ENCODE measurements at places on chromosomes 3 and 15. TPM values are rescaled to one million over a fixed set of nuclear protein-coding genes. Genes with fewer than 3 reads are reported as not detected.

The ZCWPW2 gene
- polyA plus RNA-seq, result 0.61 TPM

The TF gene
- 16.2 TPM for polyA plus RNA-seq

The SLTM gene
- polyA plus RNA-seq, result 48.1 TPM

The PEX5L gene
- polyA plus RNA-seq, result not detected

The BFSP2 gene
- polyA plus RNA-seq, result 1.4 TPM

The LRRK1 gene
- 2.3 TPM for polyA plus RNA-seq
